ENCODE measurements at places on chromosomes 7 and 10. TPM values are rescaled to one million over a fixed set of nuclear protein-coding genes. Genes with fewer than 3 reads are reported as not detected.
A peak's percentile ranks its signal among the peaks of the same experiment; 100 is the strongest.

Gene LLCFC1
- total RNA-seq = not detected

DNA sequence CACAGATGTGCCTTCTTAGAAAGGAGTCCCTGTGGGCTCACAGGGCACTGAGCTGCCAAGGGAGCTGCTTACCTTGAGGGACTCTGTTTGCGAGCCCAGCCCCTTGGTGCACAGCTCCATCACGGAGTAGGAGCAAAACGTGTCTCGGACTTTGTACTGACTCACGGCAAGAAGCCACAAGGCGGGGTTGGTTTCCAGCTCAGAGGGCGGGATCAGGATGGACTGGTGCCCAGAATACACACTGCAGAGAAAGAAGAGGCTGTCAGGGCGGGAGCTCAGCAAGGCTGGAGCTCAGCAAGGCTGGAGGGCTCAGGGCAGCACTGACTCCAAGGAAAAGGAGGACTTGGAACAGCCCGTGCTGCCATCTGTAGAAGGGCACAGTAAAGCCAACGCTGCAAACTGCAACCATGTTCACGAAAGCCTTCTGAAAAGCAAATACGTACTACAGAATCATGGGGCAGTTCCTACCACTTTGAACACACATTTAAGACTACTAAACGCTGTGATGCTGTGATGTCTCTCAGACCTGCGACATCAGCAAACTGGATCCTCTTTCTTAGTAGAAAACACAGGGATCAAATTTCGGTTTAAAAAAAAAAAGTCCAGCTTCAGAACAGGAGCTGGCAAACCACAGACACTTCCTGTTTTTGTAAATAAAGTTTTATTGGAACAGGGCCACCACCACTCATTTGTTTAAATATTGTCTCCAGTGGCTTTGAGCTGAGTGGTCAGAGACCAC lies 194.3 kb downstream of the ZMYND11 start:
- H3K36me3 ChIP-seq = peaks cover 37% of the 10 kb centered on the region
- peaks cover 27% of the 10 kb centered on the region for H3K4me1 ChIP-seq
- peaks cover 6% of the 10 kb centered on the region for H3K27me3 ChIP-seq

DNA sequence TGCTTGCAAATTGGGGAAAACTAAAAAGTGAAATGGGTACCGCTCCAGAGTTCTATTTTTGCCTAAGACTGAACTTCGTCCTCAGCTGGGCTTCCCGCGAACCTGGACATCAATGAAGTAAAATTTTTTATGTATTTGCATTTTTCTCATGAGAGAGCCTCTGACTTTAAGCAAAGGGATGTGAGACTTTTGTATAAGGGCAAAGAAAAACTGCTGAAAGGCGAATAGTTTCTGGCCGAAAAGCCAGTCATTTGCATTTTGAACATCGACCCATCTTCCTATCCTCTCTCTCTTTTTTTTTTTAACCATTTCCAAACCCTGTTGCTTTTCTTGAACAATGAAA lies 573 bp downstream of the PMPCB start:
- H3K4me3 ChIP-seq = peak overlapping the region; percentile 92
- peak overlapping the region; percentile 79 for H3K27ac ChIP-seq
- peaks cover 19% of the 10 kb centered on the region for H3K36me3 ChIP-seq
- no peak for DNase-seq
- H3K27me3 ChIP-seq = no peaks in the 10 kb centered on the region

Gene EPHB6
- total RNA-seq = 0.25 TPM

DNA sequence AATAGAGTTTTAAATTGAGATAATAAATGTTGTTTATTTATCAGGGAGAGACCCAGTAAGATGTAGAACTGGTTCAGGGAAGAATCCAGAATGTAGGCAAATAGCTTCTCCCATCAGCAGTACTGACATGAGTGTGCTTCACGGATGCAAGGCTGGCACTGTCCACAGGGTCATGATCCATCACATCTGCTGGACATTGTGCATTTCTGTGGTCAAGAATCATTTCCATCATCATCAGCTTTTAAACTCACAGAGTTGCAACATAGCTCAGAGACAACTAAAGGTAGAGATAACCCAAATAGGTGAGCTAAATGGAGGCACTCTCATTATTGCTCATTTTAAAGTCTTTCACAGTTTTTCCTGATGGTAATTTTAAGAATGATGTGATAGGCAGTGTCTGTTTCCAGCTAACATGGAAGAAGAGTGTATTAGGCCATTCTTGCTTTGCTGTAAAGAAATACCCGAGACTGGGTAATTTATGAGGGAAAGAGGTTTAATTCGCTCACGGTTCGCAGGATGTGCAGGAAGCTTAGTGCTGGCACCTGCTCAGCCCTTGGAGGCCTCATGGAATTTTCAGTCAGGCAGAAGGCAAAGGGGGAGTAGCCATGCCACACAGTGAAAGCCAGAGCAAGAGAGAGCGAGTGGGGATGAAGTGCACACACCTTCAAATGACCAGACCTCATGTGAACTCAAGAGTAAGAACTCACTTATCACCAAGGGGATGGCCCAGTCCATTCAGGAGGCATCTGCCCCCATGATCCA lies 80.8 kb downstream of the INPP5A start:
- H3K4me1 ChIP-seq = peaks cover 10% of the 10 kb centered on the region
- DNase-seq = no peak
- peaks cover 35% of the 10 kb centered on the region for H3K36me3 ChIP-seq
- no peaks in the 10 kb centered on the region for H3K27me3 ChIP-seq

GRCh38 chr10:120385992-120386391 lies 71.0 kb upstream of the PLPP4 start:
- DNase-seq = no peak
- no peak overlapping the region for H3K4me3 ChIP-seq
- no peaks in the 10 kb centered on the region for H3K27me3 ChIP-seq

GRCh38 chr7:45972629-45973312 lies 51.7 kb upstream of the IGFBP3 start:
- DNase-seq = no peak
- H3K4me3 ChIP-seq = no peak overlapping the region
- no peak overlapping the region for H3K27ac ChIP-seq
- 0 out of 2 replicates have a peak, but pooled peaks cover 2% of the 10 kb centered on the region for H3K27me3 ChIP-seq

- peaks cover 37% of the 10 kb centered on the region for H3K4me1 ChIP-seq
- H3K27me3 ChIP-seq = 0 out of 2 replicates have a peak, but pooled peaks cover under 1% of the 10 kb centered on the region
- peak; percentile 95 for DNase-seq
- H3K36me3 ChIP-seq = no peaks in the 10 kb centered on the region
Measured at GRCh38 chr10:14820010-14820774, 17.6 kb downstream of the CDNF start.

Gene FGL2
- not detected for total RNA-seq

Gene SPAM1
- not detected for total RNA-seq

DNA sequence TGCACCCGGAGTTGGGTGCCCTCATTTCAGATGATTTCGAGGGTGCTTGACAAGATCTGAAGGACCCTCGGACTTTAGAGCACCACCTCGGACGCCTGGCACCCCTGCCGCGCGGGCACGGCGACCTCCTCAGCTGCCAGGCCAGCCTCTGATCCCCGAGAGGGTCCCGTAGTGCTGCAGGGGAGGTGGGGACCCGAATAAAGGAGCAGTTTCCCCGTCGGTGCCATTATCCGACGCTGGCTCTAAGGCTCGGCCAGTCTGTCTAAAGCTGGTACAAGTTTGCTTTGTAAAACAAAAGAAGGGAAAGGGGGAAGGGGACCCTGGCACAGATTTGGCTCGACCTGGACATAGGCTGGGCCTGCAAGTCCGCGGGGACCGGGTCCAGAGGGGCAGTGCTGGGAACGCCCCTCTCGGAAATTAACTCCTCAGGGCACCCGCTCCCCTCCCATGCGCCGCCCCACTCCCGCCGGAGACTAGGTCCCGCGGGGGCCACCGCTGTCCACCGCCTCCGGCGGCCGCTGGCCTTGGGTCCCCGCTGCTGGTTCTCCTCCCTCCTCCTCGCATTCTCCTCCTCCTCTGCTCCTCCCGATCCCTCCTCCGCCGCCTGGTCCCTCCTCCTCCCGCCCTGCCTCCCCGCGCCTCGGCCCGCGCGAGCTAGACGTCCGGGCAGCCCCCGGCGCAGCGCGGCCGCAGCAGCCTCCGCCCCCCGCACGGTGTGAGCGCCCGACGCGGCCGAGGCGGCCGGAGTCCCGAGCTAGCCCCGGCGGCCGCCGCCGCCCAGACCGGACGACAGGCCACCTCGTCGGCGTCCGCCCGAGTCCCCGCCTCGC lies at the start of gene EGFR:
Gene EGFR (plus strand): TSS at position 657 of the 830 bp plus-strand sequence. CDS start 261 bp downstream, outside the sequence.
- peaks cover 40% of the 10 kb centered on the region for H3K4me1 ChIP-seq
- H3K27ac ChIP-seq = peak within 1 kb of the TSS; percentile 65
- H3K36me3 ChIP-seq = peaks cover 29% of the 10 kb centered on the region
- peak within 1 kb of the TSS; percentile 89 for H3K4me3 ChIP-seq

DNA sequence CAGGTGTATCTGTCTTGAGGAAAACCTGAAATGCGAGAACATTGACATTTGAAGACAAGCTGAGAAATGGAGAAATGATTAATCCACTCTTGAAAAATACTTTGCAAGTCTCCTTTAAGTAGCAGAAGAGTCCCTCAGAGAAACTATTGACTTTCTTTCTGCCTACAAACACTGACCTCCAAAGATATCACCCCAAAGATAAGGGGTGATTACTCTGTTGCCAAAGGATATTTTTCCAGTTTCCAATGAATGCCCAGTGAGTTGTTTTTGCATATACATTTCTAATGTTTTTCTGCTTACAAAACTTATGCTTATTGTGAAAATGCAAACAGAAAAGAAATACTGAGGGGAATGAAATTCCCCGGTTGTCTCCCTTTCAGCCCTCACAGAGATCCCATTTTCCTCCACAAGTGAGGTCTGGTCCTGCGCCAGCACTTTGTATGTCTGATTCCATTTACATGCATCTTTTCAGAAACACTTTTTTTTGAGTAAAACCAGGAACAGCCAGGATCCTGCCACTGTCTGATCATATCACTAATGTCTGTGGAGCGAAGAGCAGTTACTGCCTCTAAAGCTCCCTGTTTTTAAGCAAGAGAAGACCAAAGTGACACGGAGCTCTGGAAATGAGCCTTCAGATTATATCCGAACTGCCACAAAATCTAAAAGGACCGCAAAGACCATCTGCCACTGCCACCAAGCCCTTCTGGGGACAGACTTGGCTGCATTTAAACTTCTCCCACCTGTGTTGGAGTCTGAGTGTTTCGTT lies 82.9 kb upstream of the PDCD4 start:
- peaks cover 49% of the 10 kb centered on the region for H3K27me3 ChIP-seq
- H3K4me1 ChIP-seq = peaks cover 12% of the 10 kb centered on the region
- H3K4me3 ChIP-seq = no peak overlapping the region
- no peak for DNase-seq
- H3K36me3 ChIP-seq = no peaks in the 10 kb centered on the region
- H3K27ac ChIP-seq = no peak overlapping the region

GRCh38 chr10:12540341-12540781 lies 191.0 kb downstream of the CAMK1D start:
- no peak overlapping the region for H3K4me3 ChIP-seq
- H3K36me3 ChIP-seq = no peaks in the 10 kb centered on the region
- no peak overlapping the region for H3K27ac ChIP-seq
- peaks cover 10% of the 10 kb centered on the region for H3K4me1 ChIP-seq
- DNase-seq = peak; percentile 13

Gene TMEM229A
- total RNA-seq = not detected

GRCh38 chr10:8104005-8104404 lies 49.5 kb downstream of the GATA3 start:
- peaks cover 10% of the 10 kb centered on the region for H3K27me3 ChIP-seq
- no peaks in the 10 kb centered on the region for H3K36me3 ChIP-seq
- no peak for DNase-seq

- no peaks in the 10 kb centered on the region for H3K36me3 ChIP-seq
- no peaks in the 10 kb centered on the region for H3K27me3 ChIP-seq
- H3K4me1 ChIP-seq = no peaks in the 10 kb centered on the region
- no peak overlapping the region for H3K27ac ChIP-seq
- H3K4me3 ChIP-seq = no peak overlapping the region
- no peak for DNase-seq
Measured at GRCh38 chr7:146858690-146859089, 742.1 kb downstream of the CNTNAP2 start.

- peak; percentile 75 for DNase-seq
- H3K36me3 ChIP-seq = peaks cover 87% of the 10 kb centered on the region
- peak overlapping the region; percentile 86 for H3K27ac ChIP-seq
- H3K4me3 ChIP-seq = peak overlapping the region; percentile 63
- peaks cover 100% of the 10 kb centered on the region for H3K4me1 ChIP-seq
Measured at GRCh38 chr7:94414481-94414880, 19.8 kb downstream of the COL1A2 start.

Gene PLXNA4
- total RNA-seq = 0.05 TPM

DNA sequence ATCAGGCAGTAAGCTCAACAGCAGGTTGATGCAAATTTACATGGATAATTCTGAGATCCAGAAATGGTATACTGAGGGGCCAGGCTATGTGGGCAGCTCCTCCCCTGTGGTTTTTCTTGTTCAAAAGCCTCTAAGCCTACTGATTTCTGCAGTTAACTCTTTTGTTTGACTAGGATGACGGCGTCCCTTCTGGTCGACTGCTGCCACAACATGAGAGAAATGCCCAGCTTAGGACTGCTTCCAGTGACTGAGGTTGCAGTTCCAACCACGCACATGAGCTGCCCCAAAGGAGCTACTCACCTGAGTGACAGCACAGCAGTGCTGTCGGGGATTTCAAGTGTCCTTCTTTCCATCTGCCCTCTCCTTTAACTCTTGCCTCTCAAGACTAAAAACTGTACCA lies 973.0 kb upstream of the GHITM start:
- no peak for DNase-seq
- no peaks in the 10 kb centered on the region for H3K27me3 ChIP-seq
- H3K27ac ChIP-seq = no peak overlapping the region
- H3K4me1 ChIP-seq = no peaks in the 10 kb centered on the region

- H3K27me3 ChIP-seq = no peaks in the 10 kb centered on the region
- DNase-seq = no peak
- peaks cover 87% of the 10 kb centered on the region for H3K4me1 ChIP-seq
- H3K36me3 ChIP-seq = peaks cover 24% of the 10 kb centered on the region
- peak overlapping the region; percentile 72 for H3K27ac ChIP-seq
- H3K4me3 ChIP-seq = no peak overlapping the region
Measured at GRCh38 chr10:71981015-71981875, 17.1 kb downstream of the CHST3 start.

DNA sequence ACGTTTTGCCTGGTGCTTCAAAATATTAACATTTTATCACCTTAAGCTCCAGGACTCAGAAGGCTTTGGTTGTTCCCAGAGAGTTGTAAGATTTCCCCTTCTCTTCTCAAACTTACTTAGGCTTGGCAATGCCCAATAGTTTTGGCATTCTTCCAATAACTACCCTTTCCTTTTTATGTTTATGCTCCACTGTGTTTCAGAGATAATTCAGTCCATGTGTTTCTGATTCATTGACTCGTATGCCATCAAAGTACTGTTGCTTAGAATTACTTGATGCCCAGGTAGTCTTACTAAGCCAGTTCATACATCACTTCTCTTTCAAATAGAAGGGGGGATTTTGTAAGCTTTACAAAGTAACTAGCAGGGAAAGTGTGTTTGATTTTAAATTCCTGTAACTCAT lies 66.6 kb downstream of the AGMO start:
- no peaks in the 10 kb centered on the region for H3K27me3 ChIP-seq
- no peak overlapping the region for H3K4me3 ChIP-seq
- no peaks in the 10 kb centered on the region for H3K4me1 ChIP-seq
- no peaks in the 10 kb centered on the region for H3K36me3 ChIP-seq
- no peak for DNase-seq

- no peak overlapping the region for H3K27ac ChIP-seq
- no peaks in the 10 kb centered on the region for H3K4me1 ChIP-seq
Measured at GRCh38 chr10:66167816-66168215, 758.0 kb upstream of the LRRTM3 start.

Gene CEP55
- 50.2 TPM for total RNA-seq

- no peaks in the 10 kb centered on the region for H3K36me3 ChIP-seq
- no peak overlapping the region for H3K4me3 ChIP-seq
- H3K27ac ChIP-seq = no peak overlapping the region
- no peak for DNase-seq
Measured at GRCh38 chr7:45153233-45153632, 4.4 kb upstream of the RAMP3 start.

Gene GOLGA7B
- not detected for total RNA-seq

- no peaks in the 10 kb centered on the region for H3K36me3 ChIP-seq
- peaks cover 12% of the 10 kb centered on the region for H3K4me1 ChIP-seq
- peak overlapping the region; percentile 29 for H3K4me3 ChIP-seq
- no peak overlapping the region for H3K27ac ChIP-seq
- H3K27me3 ChIP-seq = no peaks in the 10 kb centered on the region
- peak; percentile 2 for DNase-seq
Measured at GRCh38 chr7:82841828-82842227, 320.9 kb downstream of the PCLO start.

Gene EXOC4
- 57.1 TPM for total RNA-seq
